ENCODE measurements at places on chromosomes 3 and 15. TPM values are rescaled to one million over a fixed set of nuclear protein-coding genes. Genes with fewer than 3 reads are reported as not detected.

DNA sequence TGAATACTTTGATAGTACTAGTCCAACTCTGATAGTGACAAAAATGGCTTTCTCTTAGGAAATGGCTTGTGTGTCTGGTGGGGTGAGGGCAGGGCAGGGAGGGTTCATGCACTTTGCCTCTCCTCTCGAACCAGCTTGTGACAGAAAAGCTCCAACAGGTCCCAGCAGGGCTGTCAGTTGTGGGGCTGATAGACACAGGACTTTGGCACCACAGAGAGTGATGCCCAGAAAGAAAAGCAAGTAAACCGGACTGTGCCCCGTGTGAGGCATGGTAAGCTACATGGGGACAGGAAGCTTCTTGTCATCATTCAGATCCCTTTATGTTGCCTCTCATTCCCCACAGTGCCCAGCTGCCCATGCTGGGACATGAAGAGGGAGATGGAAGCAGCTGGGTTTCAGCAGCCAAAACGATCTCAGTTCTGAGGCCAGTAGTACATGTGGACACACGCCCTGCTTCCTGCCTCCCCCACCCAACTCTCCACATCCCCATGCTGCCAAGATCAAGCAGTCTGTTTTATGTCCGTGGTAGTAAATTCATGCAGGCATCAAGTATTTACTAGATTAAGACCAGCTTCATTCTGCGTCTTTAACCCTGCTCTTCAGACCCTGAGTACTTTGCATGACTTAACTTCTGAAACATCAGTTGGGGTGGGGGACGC lies 29.7 kb upstream of the LIPC start:
- H3K4me3 ChIP-seq: no peak overlapping the region
- DNase-seq: no peak
- no peaks in the 10 kb centered on the region for H3K36me3 ChIP-seq
- no peak overlapping the region for H3K27ac ChIP-seq

GRCh38 chr3:190169243-190169642 lies 48.5 kb upstream of the P3H2 start:
- peaks cover 4% of the 10 kb centered on the region for H3K27me3 ChIP-seq
- no peak overlapping the region for H3K27ac ChIP-seq
- peaks cover 10% of the 10 kb centered on the region for H3K4me1 ChIP-seq
- DNase-seq: no peak
- no peak overlapping the region for H3K4me3 ChIP-seq

GRCh38 chr3:13235897-13236296 lies 162.7 kb upstream of the IQSEC1 start:
- H3K27me3 ChIP-seq: peaks cover 17% of the 10 kb centered on the region
- H3K4me3 ChIP-seq: no peak overlapping the region
- H3K4me1 ChIP-seq: peaks cover 41% of the 10 kb centered on the region
- peak overlapping the region; percentile 76 for H3K27ac ChIP-seq
- H3K36me3 ChIP-seq: no peaks in the 10 kb centered on the region
- DNase-seq: no peak

- H3K36me3 ChIP-seq: no peaks in the 10 kb centered on the region
- H3K4me1 ChIP-seq: no peaks in the 10 kb centered on the region
- H3K27me3 ChIP-seq: no peaks in the 10 kb centered on the region
- no peak overlapping the region for H3K27ac ChIP-seq
Observed at GRCh38 chr3:17431484-17432045, 310.9 kb downstream of the TBC1D5 start.

DNA sequence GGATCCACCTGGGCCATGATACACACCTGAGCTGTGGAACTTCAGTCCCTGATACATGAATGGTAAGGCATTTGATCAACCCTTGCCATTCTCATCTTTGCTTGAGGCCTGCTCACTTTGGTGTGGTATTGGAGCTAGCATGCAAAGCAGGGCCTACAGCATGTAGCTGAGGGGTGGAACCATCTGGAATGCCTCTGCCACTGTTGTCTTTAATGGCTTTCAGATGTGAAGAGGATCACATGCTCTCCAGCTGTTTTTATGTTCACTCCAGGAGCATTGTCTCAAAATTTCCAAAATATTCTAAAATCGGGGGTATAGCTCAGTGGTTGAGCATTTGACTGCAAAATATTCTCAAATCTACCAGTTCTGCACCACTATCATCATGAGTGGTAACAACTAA lies 64.4 kb upstream of the PHLDB2 start:
- H3K27ac ChIP-seq: no peak overlapping the region
- no peaks in the 10 kb centered on the region for H3K36me3 ChIP-seq
- H3K4me3 ChIP-seq: no peak overlapping the region
- DNase-seq: no peak
- H3K4me1 ChIP-seq: no peaks in the 10 kb centered on the region
- H3K27me3 ChIP-seq: no peaks in the 10 kb centered on the region

DNA sequence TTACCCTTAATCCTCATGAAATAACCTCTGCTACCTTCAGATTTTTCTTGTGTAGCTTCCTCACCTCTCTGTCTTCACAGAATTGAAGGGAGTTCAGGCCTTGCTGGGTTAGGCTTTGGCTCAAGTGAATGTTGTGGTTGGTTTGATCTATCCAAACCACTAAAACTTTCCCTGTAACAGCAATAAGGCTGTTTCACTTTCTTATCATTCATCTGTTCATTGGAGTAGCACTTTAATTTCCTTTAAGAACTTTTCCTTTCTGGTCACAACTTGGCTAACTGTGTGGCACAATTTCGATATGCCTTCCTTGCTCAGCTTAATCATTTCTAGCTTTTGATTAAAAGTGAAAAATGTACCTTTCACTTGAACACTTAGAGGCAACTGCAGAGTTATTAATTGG lies 129.8 kb downstream of the NR1I2 start:
- DNase-seq: no peak
- H3K4me1 ChIP-seq: peaks cover 9% of the 10 kb centered on the region
- no peak overlapping the region for H3K4me3 ChIP-seq
- H3K27ac ChIP-seq: no peak overlapping the region
- peaks cover 47% of the 10 kb centered on the region for H3K36me3 ChIP-seq
- no peaks in the 10 kb centered on the region for H3K27me3 ChIP-seq

DNA sequence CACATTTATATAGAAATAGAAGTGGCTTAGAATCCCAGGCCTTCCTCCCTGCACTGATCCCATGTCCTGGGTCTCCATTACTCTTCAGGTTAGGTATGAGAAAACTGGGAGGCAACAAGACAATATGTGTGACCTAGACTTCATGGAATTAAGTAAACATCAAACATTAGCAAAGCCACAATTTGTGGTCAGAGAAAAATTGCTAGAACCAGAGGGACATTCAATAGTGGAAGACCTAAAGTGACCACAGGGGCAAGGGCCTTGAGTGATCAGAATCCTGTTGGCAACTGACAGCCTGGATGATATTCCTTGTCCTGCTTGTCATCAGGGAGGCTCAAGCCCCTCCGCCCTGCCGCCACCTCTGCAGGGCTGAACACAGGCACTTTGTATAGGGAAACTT lies 322.8 kb upstream of the CTNNB1 start:
- no peaks in the 10 kb centered on the region for H3K36me3 ChIP-seq
- H3K4me3 ChIP-seq: no peak overlapping the region
- no peaks in the 10 kb centered on the region for H3K4me1 ChIP-seq

DNA sequence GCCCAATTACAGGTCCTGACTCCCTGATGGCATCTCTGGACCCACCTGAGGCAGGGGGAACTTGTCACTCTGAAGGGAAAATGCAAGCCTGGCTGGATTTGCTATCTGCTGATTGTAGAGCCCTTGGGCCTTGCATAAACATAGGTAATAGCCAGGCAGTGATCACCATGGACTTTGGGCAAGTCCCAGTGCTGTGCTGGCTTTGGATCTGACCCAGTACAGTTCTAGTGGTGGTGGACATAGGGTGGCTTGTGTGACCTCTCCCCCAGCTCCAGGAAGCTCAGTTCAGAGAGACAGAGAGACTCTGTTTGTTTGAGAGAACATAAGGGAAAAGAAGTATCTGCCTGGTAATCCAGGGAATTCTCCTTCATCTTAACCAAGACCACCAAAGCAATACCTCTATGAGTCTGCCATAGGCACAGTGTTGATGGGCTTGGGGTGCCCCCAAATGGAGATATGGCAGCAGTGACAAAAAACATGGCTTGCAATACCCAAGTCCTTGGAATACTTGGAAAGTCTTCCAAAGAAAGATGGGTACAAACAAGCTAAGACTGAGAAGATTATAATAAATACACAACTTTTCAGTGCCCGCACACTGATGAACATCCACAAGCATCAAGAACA lies 348.5 kb downstream of the PYDC2 start:
- no peak overlapping the region for H3K4me3 ChIP-seq
- no peaks in the 10 kb centered on the region for H3K4me1 ChIP-seq
- no peak for DNase-seq
- no peak overlapping the region for H3K27ac ChIP-seq
- H3K27me3 ChIP-seq: no peaks in the 10 kb centered on the region
- no peaks in the 10 kb centered on the region for H3K36me3 ChIP-seq

ACTRT3 gene
- total RNA-seq: 0.58 TPM

CX3CR1 gene
- 5.5 TPM for total RNA-seq
